ENCODE measurements at places on chromosomes 1 and 21.

- no peak for DNase-seq
These were observed 75.7 kb upstream of the SPATA6 start for GRCh38 chr1:48547561-48548220.

DNA sequence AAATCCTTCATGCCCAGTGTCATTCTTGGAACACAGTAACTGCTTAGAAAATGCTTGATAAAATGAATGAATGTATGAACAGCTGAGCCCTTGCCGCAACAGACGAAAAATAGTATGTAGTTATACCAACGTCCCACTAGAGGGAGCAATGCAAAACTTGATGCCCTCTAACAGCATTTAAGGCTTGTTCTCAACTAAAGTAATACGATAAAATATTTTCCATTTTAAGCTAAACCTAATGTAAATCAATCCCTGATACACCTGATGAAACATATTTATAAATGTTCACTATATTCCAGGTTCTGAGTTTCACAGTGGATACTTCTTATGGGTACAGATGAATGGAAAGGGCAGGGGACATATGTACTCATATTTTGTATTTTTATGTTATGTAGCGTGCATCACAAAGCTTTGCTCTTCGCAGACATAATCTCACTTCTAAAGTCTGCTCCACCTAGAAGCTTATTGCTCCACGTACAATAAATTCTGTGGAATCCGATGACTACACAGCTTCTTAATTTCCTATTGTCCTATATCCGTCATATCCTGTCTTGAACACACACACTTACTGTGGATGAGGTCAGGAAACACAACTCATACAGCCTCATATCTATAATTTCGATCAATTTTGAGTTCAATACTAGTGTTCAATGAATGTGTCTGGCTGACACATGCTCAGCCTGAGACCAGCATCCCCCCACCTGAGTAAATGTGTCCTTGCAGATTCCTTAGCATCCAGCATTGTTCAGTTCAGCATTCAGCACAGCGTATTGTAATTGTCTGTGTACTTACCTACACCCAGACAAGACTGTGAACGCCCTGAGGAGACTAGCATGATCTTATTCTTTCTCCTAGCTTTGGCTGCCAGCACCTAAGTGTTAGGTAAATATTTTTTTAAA, 4.4 kb upstream of the UTP25 start:
- DNase-seq: no peak

DNA sequence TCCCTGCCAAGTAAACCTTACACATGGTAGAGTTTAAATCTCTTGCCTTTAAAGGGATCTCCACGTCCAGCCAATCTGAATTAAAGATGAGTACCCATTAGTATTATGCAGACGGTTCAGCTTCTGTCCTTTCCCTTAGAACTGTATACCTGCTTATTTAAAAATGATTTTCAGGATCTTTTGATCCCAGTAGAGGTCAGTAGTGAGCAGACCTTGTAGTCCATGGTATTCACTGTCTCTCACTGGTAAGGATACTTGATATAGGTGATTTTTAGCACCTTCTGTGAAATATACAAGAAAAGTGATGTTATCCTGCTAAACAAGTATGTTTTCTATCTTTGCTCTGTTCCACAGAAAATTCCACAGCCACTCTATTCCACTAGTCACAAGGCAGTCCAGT, 1211.6 kb upstream of the ADGRL4 start:
- no peak for DNase-seq

- DNase-seq: no peak
These were observed 45.1 kb upstream of the MUTYH start for GRCh38 chr1:45385302-45385701.

- peak; percentile 97 for DNase-seq
These were observed at the start of the genes ODR4 and TPR for GRCh38 chr1:186375152-186375928. ODR4 (plus strand) TSS chr1:186375838; CDS start chr1:186379786, 3,948 bp downstream. TPR (minus strand) TSS chr1:186375253; CDS start chr1:186375028, 225 bp downstream.

GRCh38 chr1:192086644-192087043, 71.6 kb upstream of the RGS18 start:
- no peak for DNase-seq

GRCh38 chr1:69671363-69672010, 103.8 kb downstream of the LRRC7 start:
- DNase-seq: no peak

DNA sequence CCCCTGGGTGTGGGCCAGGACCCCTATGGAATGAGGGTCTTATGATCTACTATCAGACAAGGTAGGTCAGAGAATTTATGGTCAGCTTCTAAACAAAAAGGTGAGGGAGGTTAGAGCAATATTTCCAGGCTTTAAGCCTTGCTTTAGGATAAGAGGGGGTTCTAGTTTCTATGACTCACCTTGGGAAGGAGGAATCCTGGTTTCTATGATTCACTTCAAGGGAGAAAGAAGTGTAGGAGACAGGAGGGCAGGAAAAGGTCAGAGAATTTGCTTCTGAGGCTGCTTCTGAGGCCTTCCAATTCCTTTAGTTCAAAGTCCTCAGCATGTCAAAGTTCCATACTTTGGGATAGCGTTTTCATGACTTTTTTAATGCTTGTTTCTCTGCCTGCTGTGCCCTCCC, 35.2 kb downstream of the RGL1 start:
- DNase-seq: no peak

- DNase-seq: no peak
These were observed 25.1 kb downstream of the LRRC3 start for GRCh38 chr21:44480200-44481053.

- DNase-seq: no peak
These were observed 67.6 kb upstream of the GUCA2B start for GRCh38 chr1:42085596-42085995.

DNA sequence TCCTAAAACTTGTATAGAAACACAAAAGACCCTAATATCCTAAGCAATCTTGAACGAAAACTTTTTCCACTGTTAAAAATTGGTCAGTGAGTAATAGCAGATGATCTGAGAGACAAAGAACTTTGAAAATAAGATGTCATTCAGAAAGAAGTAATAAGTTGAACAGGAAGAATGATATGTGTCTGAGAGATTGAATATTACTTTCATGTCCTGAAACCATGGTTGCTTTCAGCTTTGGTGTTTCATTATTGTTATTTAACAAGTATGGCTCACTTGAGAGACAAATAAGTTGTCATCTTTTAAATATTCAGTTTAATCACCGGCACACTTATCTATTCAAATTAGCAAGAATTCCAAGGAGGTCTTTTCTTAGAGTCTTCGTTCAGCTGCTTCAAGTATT, 11.4 kb downstream of the PRKACB start:
- DNase-seq: no peak

- peak; percentile 18 for DNase-seq
These were observed 39.5 kb upstream of the CASZ1 start for GRCh38 chr1:10835822-10836421.

GRCh38 chr1:109788695-109789521, 25.2 kb upstream of the EPS8L3 start:
- DNase-seq: no peak

DNA sequence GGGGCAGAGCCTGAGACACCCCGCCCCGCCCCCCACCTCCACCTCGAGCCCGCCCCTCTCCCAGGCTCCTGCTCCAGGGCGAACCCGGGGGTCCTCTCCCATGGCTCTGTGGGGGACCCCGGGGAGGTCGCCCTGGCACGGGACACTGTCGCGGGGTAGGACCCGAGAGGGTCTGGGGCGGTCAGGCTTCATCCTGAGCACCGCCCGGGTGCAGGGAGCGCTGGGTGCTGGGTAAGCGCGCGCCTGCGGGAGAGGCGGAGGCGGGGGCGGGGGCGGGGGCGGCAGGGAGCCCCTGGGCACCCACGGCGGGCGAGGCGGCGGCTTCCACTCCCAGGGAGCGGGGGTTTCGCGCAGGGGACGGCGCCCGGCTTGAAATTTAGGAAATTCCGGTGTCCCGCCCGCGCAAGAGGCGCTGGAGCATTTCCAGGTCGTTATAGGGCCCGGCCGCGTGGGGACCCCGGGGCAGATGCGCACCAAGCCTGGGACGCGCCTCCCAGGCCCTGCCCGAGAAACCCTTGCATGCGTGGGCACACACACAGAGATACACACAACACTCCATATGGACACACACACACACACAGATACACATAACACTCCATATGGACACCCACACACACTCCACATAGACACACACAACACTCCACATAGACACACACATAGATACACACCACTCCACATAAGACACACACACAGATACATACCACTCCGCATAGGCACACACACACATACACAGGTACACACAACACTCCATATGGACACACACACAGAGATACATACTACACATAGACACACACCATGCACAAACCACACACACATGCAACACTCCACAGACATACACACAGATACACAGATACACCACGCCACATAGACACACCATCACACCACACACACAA, 48.7 kb upstream of the SLC19A1 start:
- peak; percentile 67 for DNase-seq

DNA sequence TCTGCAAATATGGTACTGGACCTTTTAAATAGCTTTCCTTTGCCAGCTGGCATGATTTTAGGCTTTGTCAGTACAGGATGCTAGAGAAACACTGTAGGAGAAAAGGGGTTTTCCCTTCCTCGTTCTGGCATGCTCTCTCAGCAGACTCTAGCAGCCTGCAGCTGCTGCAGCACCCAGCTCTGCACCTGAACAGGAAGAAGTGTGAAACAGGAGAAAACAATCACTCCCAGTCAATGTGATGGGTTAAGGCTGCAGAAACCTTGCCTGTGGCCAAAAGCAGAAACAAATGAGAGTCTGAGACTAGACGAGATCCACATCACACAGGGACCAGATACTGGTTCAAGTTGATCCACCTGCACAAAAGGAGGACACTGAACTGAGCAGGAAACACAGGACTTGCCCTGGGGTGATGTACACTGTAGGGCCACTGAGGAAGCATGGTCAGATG, 21.2 kb downstream of the OVGP1 start:
- peak; percentile 34 for DNase-seq

DNA sequence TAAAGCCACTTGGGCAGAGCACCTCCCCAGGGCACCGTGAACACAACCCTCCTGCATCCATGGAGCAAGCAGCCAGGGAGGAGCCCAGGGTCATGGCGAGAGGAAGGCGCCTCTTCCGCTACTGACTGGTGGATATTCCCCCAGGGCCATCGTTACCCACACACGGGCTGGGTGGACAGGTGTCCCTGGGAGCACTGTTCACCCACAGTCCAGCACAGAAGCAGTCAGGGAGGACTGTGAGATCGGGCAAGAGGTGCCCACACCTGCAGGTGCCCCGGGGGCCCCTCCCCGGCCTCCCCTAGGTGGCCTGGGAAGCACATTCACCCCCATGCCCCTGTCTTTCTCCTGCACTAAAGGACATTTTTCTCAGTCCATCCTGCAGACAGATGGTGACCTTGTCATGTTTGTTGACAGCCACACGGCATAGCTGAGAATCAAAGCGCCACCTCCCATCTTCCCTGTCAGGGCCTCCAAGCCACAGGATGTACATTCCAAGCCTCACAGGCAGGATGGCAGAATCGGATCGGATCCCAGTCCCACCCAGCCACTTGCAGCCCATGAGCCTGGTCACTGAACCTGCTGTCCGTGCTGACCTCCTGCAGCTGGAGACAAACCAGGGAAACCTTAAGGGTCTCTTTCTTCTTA, 160.2 kb downstream of the PRDM16 start:
- no peak for DNase-seq

DNA sequence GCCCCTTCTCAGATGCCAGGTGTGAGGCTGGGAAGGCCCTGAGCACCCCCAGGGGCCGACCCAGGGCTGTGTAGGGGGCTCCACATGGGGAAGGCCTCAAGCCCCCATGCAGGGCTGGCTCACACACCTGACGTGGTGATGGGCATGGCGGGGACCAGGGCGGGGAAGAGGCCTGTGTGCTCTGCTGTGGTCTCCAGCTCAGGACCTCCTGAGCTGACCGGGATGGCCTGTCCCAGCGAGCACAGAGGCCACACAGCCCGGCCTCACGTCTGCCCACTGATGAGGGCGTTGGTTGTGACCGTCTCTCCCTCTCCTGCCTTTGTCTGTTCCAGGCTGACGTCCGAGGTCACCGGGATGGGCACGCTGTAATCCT, 40.2 kb upstream of the COL6A1 start:
- no peak for DNase-seq

Data from activated CD4-positive, alpha-beta T cell treated with anti-CD3 and anti-CD28 coated beads, Interleukin-2, amount 50 U/mL, for 48 hours (primary cell).